ENCODE measurements at places on chromosomes 4 and X.

DNA sequence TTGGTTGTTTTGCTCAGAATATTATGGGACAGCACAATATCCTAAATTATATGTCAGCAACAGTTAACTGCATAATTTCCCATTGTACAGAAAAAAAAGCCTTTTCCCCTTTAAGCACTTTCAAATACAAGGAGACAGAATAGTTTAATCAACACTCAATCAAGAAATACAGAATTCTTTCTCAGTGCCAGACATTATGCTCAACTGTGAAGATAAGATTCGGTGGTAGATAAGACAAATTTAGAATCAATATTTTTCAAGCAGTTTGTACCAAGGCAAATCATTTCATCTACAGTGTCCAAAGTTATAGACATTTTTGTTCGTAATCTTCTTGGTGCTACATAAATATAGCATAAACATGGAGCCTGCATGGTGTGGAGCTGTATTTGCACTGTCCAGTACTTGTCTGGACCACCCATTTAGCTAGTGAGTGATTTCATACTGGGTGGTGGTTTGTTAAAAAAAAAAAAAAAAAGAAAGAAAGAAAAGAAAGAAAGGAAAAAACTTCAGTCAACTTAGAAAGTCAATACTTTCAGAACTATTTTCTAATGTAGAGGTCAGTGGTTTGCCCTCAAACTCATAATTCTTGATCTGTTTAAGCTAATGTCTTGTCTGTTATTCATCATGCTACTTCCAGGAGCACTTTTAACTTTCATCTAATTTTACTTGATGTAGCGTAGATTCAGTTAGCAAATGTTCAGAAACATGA is 522.9 kb downstream of the FAT4 start:
- DNase-seq: no peak

DNA sequence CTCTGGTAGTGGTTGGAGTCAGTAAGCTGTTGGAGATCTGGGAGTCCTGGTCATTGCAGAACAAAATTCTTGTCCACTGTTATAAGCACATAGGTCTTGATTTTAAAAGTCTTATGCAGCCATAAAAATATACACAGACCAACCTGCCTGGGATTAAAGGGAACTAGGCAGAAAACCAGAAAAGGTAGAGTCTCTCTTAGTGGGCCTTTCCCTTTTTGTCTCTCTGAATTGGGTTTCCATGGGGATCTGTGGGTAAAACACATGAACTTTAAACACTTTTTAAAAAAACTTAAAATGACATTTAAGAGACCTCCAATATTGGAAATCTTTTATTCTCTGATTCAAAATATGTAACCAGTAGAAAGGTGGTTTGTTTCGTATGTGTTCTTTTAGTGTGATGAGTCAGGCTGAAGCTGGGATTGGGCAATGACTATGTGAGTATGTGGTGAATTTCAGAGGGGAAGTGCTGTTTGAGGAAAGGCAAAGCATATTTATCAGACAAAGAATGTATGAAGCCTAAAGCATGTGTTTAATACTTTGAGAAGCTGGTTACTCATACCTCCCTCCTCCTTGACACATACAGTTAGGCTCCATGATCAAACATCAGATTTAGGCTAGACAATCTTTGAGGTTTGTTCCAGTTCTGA is 29.6 kb downstream of the SLC16A2 start:
- peak; percentile 43 for DNase-seq

DNA sequence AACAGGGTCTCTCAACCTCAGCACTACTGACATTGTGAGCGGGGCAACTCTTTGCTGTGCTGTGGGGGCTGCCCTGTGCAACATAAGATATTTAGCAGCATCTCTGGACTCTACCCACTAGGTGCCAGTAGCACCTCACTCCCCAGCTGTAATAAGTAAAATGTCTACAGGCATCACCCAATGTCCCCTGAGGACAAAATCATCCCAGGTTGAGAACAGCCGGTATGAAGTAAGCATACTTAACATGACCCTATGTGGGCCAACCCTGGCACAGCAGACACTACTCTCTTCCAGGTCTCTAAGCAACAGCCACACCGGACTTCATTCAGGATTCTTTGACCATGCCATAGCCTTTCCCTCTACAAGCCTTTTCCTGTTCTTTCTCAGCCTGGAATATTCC is 10.5 kb upstream of the MGST2 start:
- no peak for DNase-seq

- DNase-seq: no peak
Measured at GRCh38 chrX:123504630-123505270, 228.1 kb downstream of the THOC2 start.

DNA sequence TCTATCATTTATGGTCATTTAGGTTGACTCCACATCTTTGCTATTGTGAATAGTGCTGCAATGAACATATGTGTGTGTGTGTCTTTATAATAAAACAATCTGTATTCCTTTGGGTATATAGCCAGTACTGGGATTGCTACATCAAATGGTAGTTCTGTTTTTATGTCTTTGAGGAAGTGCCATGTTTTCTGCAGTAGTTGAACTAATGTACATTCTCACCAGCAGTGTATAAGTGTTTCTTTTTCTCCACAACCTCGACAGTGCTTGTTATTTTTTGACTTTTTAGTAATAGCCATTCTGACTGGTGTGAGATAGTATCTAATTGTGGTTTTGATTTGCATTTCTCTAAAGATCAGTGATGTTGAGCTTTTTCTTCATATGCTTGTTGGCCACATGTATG is 80.5 kb downstream of the ARHGAP6 start:
- no peak for DNase-seq

DNA sequence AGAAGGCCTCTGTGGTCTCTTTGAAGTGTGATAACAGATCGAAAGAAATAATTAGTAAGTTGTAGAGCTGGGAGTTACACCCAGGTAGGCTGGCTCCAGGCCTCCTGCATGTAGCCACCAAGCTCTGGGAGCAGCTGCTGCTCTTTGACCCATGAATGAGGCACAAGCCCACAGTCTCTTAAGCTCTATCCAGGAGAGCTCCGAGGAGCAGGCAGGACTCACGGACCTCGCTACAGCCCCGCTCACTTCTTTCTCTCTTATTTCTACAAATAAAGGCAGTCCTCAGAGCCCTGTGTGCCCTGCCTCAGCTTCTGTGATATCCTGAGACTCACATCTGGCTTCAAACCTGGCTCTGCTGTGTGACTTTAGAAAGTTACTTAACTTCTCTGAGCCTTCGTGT is 86.9 kb downstream of the EVC start:
- no peak for DNase-seq

DNA sequence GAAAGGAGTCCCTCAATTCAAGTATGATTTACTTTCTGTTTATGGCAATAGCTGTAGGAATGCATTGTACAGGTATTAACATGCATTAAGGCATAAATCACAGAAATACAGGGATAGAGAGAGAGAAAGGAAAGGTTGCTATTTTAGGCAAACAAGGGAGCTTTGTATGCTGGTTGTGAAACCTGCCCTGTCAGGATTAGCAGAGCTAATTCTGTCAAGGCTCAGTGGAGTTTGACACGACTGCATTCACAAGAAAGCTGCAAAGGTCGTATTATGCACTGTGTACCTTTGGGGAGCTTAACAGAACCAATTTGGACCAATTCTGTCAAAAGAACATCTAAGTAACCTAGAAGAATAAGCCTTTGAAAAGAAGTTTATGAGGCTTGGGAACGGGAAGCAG is 239.3 kb downstream of the GRIA2 start:
- DNase-seq: no peak

DNA sequence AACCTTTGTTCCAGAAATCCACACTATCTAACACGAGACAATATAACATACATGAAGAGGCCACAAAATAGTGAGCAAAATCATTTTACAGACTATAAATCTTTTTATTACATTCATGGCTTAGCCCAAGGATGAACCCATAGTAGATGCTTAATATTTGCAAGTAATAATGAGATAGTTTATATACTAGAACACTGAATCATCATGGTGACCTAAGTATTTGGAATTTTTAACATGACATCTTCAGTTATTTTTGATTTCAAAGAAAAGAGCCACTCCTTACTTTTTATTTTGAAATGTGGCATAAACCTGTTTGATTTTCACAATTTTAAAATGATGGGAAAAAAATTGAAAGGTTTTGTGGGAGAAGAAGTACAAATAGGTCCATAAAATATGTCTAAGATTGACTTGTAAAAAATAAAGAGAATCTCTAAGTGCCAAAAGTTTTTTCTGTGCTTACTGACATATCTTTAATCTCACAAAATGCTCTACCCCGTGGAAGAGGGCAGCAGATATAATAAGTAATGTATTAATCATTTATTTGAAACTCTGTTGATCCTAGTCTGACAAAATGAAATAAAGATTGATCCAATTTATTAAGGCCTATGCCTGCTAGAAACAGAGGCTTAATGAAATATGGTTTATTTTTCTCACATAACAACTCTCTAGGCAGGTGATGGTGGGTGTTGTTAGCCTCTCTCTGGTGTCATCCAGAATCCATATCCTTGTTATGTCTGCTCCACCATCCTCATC is 224.5 kb upstream of the CENPE start:
- DNase-seq: no peak

GRCh38 chr4:174591243-174592021 is 69.1 kb upstream of the HPGD start:
- no peak for DNase-seq

- no peak for DNase-seq
Measured at GRCh38 chrX:21863241-21863640, 7.5 kb downstream of the YY2 start.

DNA sequence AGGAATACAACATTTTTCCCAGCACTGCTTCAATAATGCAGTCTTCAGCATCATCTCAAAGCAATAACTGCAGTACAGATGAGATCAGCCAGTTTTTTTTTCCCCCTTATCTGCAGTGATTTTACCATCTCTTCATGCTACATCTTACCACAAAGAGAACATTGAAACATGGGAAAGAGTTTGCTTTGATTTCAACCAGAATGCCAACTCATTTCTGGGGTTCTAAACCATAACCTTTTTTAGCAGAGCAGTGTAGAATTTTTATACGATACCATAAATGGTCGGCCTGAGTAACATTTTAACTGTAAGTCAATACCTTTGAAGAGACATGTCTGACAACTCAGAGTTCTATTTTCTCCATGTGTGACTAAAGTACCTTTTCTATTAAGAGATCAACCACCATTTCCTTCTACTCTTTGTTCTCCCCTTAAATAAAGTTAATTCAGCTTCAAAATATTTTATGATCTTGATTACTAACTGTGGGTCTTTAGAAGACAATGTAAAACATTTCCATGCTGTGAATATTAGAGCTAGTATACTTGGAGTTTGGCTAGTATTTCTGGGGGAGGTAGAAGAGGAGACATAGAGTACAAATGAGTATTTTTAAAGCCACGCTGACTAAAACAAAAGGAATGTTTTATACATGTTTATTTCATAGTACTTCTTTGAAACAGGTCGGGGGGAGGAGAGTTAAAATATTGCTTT is 69.1 kb downstream of the TET2 start:
- DNase-seq: no peak

GRCh38 chr4:158824425-158825274 is 55.8 kb downstream of the FNIP2 start:
- DNase-seq: no peak

- DNase-seq: no peak
Measured at GRCh38 chr4:82776925-82777542, 21.6 kb downstream of the SCD5 start.

DNA sequence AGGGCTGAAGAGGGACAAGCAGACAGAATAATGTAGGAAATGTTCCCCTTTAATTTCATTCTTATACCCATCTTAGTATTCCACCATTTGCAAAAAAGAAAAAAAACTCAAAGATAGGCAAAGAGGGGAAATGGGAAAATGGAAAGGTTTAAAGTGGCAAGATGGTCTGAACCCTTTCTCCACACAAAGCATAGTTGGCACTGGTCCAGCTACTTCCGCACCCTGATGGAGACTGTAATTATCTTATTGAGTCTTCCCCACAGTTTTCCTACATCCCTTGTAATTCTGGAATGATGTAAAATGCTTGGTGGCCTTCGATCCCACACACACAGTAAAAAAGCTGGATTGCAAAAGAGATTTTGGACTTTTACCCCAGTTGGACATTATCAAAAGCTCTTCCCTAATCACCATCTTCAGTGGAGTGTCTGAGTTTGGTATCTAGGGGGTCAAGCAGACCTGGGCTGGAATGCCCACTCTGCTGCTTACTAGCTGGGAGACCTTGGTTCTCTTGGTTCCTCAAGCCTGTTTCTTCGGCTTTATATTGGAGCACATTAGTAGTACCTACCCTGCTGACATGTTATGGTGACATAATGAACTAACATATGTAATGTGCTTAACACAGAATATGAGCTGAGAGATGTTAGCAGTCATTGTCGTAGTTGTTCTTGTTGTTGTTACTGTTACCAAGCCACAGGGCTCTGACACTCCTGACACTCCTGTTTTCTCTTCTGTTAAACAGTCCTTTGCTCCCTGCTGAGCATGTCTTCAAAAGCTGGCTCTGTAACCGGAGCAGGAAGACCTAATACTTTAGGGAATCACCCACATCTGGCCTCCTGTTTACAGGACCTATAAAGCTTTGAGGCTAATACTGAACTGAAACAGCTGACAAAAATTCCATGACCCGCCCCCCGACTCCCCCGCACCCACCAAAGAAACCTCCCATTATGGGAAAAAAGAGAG is 4.7 kb downstream of the SRPX2 start:
- no peak for DNase-seq

DNA sequence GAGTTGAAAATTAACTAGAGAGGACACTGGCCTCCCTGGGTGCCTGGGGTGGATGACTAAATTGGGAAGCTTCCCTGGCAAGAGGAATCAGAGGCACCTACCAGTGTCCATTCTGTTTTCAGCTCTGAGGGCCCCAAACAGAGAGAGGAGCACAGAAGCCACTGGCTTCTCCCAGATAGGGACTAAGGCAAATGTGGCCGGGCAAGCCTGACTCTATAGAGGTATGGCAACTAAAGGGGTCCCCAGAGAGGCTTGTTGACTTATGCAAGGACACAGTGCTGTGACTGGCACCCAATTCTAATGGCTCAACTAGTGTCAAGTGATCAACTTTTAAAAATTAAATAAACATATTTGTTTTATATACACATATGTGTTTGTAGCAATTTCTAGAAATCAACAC is 17.2 kb downstream of the TRPC3 start:
- DNase-seq: no peak

DNA sequence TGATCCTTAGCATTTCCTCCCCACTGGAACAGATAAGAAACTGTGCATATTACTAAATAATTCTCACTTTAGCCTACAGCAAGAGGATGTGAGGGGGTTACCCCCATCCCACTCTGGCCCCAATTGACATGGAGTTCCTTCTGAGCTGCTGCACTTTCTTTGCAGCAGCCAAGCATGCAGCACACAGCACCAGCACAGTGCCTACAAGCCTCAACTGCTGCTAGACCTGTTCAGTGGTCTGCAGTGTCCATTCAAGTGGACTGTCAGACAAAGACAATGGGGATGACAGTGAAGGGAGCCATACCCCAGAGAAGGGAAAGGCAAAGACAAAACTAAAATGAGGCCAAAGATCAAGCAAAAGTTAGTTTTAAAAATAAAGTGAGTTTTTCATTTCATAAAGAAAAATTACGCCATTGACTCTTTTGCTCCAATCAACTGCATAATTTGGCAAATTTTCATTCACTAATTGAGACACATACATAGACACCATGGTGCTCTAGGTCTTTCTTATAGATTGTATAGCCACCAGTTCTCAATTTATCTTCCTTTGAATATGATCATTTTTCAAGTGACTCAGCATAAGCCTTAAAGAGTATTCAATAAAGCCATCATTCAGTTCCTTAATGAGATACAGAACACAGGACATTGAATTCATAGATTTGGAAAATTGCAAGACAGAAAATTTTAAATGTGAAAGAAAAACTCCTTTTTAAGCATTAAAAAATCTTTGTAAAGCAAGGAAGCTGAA is 410.6 kb downstream of the HNRNPD start:
- no peak for DNase-seq
